ENCODE measurements at places on chromosomes 3 and 15.

DNA sequence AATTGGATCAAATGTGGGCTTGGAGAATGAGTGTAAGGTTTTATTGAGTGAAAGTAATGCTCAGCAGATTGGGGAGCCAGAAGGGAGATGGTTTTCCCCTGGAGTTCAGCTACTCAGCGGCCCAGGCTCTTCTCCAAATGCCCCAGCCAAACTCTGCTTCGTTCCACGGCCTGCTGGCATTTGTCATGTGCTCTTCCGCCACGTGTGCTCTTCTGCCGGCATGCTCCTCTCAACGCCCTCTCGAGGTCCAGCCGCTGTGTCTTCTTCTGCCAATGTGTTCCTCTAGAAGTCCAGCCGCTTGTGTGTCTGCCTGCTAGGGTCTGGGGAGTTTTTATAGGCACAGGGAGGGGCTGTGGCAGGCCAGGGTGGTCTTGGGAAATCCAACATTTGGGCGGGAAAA lies 156.8 kb downstream of the RBPMS2 start:
- no peak for DNase-seq

- DNase-seq = no peak
These were observed 65.7 kb downstream of the IL1RAP start for GRCh38 chr3:190579514-190580137.

GRCh38 chr3:15800327-15800726 lies 2.5 kb upstream of the ANKRD28 start:
- no peak for DNase-seq

GRCh38 chr3:3552761-3553160 lies 246.5 kb upstream of the LRRN1 start:
- DNase-seq = no peak

DNA sequence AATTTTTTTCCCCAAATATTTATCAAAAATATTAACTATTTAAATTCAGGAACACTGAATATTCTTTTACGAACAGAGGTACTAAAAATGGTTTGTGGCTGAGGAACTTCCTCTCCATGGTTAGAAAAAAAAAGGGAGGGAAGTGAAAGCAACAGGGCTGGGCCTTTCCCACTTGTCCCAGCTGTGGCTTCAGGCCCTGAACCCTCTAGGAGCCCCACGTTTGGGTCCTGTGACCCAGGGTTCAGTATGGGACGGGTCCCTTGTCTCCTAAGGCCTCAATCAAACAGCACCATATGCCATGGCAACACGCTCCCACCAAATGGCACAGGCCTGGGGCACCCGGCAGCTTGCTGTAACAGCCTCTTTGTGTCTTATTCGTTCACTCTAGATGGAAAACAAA lies 32.4 kb downstream of the POC1A start:
- no peak for DNase-seq

DNA sequence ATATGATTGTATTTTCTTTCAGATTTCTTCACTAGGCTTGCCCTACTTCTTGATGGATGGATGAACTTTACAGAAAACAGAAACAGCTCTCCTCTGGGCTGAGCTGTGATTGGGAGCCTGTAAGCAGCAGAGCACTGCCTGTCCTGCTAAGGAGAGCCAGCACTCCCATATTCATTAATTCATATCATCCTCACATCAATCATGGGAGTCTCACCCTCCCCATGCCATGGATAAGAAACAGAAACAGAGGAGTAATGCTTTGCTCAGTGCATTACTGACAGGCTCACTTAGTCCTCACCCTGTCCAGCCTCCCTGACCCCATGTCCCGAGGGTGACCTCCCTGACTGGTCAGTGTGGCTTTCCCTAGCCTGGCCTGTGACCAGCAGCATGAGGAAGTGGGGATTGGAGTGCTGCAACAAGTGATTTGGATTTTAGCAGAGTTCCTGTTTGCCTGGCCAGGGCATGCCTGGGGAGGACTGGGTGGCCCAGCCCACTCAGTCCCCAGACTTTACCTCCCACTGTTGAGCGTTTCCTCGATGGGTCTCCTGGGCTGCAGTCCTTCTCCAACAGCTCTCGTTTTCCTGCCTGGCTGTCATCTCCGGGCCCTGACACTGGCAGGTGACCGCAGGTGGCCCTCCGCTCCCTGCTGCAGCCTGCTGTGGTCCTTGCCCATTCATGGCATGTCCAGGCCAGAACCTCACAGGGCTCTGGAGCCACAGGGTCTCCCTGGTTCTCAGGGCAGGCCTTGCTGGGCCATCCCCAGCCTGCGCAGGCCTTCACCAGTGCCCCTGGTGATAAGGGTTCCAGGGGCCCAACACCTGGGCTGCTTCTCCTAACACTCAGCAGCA lies 1.3 kb upstream of the TMIE start:
- DNase-seq = no peak

DNA sequence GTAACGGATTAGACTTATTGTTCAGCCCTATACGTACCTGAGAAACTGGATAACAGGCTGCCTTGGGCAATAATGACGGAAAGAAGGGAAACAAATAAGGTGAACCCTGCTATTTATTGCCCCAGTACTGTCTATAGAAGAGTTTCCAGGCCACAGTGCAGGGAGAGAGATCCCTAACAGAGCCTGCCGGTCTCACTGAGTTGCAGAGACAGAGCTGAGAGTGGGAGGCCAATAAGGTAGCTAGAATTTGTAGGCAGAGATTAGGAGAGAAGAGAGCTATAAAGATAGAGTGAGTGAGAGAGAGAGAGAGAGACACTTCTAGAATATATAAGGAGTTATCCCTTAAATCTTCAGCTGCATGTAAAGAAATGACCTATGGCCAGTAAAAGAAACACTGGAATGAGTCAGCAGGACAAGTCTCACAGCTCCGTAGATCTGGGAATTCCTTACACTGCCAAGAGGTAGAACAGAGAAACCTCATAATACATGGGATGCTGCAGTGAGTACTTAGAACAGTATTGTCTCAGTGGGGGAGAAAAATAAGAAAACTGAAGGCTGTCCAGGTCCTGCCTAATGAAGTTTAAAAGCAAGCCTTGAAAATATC lies 51.8 kb downstream of the ST3GAL6 start:
- no peak for DNase-seq

GRCh38 chr3:174202561-174202960 lies 656.6 kb upstream of the NAALADL2 start:
- no peak for DNase-seq

GRCh38 chr3:108090049-108090700 lies 656 bp downstream of the CD47 start:
- peak; percentile 63 for DNase-seq

DNA sequence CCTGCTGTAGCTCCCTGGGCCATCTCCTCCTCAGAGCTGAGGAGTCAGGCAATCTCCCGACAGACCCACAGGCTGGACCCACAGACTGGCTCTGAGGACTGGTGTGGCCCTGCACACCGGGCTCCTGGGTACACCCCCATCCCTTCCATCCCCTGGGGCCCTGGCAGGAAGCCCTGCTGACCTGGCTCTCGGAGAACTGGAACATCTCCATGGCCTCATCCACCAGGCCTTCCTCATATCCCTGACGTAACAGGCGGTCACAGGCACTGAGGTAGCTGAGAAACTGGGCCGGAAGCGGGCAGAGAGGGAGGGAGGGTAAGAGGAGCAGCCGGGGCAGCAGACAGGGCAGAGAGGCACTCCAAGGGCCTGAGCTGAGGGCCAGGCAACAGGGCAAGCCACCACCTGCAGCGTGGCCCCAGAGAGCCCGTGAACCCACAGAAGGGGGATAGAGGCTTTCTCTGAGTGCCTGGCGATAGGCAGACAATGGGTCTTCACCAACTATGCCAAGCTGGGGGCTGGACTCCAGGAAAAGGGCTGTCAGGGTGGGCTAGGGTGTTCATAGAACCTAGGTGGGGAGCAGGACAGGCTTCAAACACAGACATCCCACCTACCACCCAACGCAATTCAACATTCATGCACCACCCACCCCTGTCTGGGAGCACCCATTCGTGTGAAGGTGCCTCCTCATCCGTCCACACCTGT lies 17.9 kb downstream of the KBTBD13 start:
- DNase-seq = peak; percentile 38

DNA sequence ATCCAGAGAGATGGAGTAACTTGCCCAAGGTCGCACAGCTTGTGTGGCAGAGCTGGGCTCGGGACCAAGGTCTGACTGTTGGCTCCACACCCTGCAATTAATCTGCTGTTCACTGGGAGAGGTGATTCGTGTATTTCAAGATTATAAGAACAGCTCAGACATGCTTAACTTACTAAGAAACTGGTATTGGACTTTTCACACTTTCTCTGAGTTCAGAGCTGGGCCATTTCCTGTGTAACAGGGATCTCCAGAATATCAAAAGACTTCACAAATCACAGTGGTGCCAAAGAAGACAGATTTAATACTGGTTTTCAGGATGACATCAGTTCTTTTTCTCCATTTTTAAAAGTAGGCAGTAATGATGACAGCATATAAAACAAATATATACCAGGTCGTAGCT lies 156.8 kb upstream of the UBE2E1 start:
- DNase-seq = no peak

GRCh38 chr3:108159865-108160264 lies 62.4 kb downstream of the IFT57 start:
- no peak for DNase-seq

DNA sequence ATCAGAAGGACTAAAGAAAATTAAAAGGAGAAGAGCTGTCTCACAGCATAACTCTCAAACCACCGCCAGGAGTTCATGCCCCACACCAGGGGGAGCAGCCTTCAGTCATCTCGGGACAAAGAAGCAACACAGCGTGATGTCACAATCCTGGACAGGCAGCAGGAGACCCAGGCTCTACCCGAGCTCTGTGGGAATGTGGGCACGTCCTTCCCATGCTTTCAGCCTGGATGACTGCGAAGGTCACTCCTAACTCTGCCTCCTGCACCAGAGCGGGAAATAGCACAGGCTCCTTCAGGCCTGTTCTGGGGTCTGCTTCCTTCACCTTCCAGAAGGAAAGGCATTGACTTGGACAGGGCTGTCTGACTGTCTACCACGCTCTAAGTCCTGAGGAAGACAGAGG lies 31.3 kb downstream of the NOX5 start:
- DNase-seq = peak; percentile 57

- DNase-seq = peak; percentile 94
These were observed 406 bp upstream of the GABRB3 start for GRCh38 chr15:26773067-26773877.

DNA sequence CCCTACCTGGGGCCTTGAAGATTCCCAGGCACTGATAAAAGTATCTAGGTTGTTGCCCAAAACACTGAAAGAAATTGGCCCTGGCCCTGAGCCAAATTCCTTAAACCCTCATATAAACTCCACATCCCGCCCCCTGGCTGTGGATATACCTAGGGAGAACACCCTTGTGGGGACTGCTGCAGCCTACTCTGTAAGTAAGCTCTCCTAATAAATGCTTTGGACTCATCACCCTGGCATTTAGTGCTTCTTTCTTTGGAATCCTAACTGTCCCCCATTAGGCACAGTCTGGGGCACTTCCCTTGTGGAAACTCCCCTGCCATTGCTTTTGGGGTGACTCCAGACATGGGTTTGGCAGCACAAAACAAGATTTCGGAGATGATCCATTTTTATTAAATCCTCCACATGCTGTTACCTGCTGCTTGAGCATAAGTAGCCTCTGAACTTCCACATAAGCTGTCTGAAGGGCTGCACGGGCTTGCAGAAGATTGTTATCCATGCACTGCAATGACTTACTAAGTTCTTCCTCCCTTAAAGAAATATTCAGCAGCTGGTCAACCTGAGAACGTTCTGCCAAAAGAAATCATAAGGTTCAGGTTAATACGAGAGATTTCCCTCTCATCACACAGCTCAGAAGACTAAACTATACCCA lies 46.4 kb downstream of the ZNF106 start:
- no peak for DNase-seq
